NCI-H1694 treated with DMSO at 0.1 percent for 48 hours (cell line): ENCODE measurements at places on chromosomes 4 and X.

DNA sequence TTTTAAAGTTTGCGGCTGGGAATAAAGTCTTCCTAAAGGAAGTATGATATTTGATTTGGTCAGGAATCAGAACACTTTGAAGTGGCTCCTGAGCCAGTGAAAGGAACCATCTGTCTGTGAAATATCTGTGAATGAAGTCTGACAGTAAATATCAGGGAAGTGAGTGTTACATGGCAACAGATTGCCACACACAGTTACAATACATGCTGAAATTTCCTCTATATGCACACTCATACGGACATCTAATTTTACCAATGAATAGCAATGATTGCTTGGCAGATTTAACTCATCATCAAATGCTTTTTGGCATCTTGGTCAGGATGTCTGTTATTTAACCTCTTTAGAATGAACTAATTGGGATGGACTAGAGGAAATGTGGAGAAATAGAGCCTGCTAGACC is 1023.8 kb downstream of the FAT4 start:
- peak; percentile 26 for DNase-seq

DNA sequence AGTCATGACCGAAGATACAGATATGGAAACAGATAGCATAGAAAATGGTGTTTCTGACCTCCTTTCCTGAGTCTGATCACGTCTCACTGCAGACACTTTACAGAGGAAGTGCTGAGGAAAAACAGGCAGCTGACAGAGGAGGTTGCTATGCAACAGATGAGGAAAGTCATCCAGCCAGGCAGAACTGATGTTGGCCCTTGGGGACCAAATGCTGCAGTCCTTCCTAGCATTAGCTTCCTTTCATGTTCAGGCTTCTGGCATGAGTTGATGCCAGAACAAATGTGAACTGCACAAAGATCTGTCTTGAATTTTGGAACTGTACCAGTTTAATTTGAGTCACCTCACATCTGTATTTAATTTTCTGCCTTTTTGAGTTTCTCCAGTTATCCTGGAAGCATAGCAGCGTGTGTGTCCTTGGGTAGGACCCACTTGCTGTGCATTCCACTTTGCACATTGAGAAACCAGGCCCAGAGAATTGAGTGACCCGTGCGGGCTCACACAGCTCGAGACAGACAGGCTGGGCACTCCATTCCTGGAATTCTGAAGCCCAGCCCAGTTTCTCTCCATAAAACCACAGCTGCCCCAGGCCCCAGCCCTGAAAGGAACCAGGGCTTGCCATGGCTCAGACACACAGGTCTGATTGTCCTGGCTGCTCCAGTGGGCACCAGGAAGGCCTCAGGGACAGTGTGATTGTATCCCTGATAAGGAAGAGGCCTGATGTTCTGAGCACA is 1.4 kb upstream of the MAGED1 start:
- peak; percentile 75 for DNase-seq

DNA sequence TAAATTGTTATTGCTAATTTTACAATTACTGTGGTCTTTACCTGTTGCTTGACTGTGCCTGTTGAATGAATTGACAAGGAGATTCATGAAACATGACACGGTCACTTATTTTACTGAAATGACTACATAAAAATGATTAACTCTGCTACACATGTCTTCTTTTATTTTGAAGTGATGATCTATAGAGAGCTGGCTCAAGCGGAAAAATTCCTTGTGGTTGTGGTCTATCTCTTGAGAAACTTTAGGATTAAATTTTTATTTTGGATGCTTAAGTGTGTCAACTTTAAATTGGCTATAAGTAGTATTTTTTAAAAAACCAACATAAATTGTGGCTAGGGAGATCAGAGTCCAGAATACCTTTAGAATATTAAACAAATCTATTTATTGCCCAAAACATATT is 131.8 kb upstream of the PITX2 start:
- DNase-seq: no peak

- DNase-seq: no peak
These were observed 9.3 kb downstream of the STX18 start for GRCh38 chr4:4532371-4533154.

GRCh38 chr4:142095886-142096605 is 459.7 kb downstream of the IL15 start:
- no peak for DNase-seq

DNA sequence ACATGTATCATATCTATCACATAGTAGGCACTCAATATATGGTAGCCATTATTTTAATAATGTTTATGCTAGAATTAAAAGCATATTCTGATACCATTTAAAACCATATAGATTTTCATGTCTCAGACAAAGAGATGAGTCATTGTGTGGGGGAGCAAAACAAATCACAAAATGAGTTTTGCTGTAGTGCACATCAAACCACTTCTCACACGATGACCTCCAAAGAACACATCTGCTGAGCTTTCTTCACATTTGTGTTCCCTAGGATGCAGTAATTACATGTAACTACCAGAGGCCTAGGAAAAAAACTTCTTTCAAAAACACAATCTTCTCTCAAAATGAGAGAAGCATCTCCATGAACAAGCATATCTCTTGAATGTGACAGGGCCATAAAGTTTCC is 56.1 kb upstream of the BRS3 start:
- DNase-seq: no peak

DNA sequence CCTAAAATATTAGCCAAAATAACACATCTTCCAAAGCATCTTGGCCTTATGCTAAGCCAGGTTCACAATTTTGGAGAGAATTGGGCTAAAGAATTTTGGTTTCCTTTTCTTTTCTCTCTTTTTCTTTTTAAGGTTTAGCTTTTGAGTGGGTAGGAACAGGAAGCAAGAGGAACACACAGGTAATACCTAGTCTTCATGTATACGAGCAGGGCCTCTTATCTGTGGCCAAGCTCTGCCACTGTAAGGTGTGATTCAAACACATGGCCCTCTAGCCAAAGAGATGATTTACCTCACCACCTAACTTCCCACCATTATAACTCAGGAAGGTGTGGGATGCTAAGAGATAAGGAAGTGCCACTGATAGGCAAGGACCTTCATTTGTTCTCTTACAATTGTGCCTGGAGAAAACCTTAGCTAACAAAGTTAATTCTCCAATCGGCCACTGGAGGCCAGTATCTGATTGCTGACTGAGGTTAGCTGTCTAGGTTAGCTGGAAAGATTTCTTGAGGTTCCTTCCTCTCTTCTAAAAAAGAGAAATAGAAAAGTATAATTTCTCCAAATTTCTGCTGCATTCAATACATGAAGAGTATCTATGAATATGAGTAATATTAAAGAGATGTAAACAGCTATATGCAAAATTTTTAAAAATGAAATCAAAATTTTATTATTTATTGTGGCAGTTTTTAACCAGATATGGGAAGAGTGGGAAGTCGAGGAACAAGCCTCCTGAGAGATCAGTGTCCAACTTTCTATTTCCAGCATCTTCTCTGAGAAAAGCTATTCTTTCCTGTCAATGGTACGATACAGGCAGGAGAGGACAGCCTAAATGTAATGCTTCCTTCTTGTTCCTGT is 30.1 kb upstream of the BBS7 start:
- DNase-seq: peak; percentile 13

DNA sequence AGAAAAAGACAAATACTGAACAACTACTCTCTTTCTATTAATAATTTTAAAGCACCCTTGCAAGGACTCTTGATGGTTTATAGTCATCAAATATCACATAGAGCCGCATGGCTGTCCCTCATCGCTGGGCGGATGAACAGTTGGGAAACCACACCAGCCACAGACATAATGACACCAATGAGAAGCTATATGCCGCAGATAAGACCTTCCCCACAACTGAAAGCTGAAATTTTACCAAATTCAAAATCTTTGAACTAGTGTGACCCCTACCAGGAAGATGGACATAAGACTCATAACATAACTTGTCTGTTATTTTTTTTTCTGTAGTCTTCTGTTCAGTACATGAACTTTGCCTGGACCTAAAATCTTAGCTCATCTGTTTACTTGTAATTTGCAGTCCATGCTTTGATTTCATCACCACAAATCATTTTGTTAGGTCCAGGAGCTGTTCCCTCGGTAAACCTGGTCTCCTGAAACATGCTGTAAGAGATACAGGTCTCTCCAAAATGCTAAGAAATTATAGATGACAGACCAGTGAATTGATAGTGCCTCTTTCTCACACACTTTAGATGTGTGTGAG is 157.3 kb upstream of the RAPGEF2 start:
- DNase-seq: no peak

DNA sequence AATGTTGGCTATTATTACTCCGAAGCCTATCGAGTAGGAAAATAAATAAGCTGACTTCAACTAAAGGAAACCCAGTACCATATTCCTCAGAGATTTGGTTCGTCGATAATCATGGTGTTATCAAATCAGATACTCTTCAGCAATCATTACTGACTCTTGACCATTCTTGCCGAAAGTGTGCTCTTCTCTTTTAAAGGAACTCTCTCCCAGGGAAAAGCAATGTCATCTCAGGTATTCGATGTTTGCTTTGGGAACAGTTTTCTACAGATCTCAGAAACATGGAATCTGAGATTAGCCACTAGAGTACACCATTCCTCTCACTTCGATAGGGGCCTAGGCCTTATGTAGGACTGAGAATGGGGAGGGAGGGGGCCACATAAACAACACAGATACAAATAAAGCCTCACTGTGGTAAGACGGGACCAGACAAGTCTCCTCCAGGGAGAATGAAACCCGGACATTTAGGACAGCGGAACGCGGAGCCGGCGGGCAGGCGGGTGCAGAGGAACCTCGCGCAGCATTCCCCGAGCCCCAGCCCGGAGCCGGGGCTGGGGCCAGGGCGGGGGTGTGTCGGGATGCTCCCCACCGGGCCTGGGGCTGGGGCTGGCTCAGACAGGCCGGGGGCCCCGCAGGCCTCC is 581 bp downstream of the DNAJB14 start:
- DNase-seq: peak; percentile 6

DNA sequence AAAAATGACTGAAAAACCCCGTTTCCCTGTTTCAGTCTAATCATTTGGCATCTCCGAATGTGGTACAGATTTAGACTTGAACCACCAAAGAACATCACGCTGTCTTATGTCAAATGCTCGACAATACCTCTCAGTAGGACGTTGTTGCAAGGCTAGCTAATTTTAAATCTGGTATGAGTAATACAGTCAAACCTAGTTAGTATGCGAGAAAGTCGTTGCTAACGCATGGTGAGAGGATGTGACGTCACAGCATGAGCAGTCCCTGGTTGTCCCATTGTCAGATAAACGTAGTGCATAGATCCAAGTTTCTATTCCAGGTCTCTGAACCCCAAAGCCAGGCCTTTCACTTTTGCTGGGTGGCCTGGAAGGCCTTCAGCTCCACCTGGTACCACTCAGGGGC is 44.7 kb downstream of the SETD7 start:
- no peak for DNase-seq

- DNase-seq: no peak
These were observed 26.8 kb upstream of the HMX1 start for GRCh38 chr4:8898419-8898818.
